ENCODE measurements at places on chromosomes 2 and 18.

- DNase-seq, result no peak
Observed at GRCh38 chr18:54004828-54005227, 219.6 kb downstream of the MBD2 start.

- peak; percentile 24 for DNase-seq
Observed at GRCh38 chr2:191811807-191812602, 34.9 kb downstream of the CAVIN2 start.

DNA sequence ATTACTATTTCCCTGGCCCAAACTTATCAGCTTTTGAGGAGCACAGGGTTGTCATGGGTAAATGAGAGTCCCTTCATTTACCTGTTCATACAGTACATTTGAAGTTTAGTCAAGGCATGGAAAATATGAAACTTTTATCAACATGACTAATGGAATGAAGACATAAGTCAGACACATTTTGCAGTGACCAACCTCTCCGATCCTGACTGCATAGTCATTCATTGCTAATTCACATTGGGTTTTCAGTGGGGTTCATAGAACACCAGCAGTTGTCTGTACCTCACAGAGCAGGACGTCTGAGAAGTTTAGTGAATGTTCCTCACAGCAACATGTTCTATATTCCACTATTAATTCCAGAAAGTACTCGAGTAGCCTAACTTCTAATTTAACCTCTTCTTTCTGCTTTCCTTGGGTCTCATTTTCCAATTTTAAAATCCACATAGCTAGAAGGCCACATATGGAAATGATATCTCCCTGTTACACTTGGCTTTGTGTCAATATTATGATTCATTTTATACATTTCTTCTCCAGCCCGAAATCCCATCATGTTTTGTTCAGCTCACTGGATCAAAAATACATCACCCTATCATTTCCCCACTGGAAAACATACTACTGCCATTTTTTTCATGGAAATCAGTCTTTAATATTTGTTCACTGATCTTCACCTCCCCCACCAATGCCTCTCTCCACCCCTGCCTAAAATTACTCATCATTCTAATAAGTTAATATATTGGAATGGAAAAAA lies 65.9 kb downstream of the CDH20 start:
- DNase-seq, result no peak

DNA sequence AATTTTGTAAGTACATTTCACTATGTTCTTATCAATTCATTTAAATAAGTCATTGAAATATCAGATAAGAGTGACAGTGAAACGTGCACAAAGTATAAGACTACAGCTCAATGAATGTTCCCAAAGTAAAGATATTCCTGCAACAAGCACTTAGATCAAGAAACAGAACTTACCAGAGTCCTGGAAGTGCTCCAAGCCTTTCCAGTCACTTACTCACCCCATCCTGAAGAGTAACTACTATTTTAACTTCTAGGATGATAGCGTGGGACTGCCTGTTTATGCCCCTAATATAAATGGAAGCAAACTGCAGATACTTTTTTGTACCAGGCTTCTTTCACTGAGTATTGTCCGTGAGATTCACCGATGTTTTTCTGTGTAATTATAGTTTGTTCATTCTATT lies 768.9 kb downstream of the SLC4A3 start:
- no peak for DNase-seq

GRCh38 chr2:25252291-25253152 lies 84.1 kb upstream of the POMC start:
- peak; percentile 53 for DNase-seq

DNA sequence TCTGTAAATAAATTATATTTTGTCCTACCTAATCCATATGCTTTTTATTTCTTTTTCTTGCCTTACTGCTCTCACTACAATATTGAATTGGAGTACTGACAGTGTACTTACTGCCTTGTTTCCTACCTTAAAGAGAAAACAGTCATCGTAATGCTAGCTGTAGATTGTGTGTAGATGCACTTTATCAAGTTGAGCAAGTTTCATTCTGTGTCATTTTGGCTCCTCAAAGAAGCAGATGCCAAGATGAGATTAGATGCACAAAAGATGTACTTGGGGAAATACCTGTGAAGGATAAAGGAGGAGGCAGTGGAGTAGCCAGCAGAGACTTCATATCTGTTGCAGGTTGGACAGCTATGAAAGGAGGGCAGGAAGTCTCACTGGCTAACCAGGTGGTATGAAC lies 145.5 kb downstream of the FTCDNL1 start:
- DNase-seq, result no peak

DNA sequence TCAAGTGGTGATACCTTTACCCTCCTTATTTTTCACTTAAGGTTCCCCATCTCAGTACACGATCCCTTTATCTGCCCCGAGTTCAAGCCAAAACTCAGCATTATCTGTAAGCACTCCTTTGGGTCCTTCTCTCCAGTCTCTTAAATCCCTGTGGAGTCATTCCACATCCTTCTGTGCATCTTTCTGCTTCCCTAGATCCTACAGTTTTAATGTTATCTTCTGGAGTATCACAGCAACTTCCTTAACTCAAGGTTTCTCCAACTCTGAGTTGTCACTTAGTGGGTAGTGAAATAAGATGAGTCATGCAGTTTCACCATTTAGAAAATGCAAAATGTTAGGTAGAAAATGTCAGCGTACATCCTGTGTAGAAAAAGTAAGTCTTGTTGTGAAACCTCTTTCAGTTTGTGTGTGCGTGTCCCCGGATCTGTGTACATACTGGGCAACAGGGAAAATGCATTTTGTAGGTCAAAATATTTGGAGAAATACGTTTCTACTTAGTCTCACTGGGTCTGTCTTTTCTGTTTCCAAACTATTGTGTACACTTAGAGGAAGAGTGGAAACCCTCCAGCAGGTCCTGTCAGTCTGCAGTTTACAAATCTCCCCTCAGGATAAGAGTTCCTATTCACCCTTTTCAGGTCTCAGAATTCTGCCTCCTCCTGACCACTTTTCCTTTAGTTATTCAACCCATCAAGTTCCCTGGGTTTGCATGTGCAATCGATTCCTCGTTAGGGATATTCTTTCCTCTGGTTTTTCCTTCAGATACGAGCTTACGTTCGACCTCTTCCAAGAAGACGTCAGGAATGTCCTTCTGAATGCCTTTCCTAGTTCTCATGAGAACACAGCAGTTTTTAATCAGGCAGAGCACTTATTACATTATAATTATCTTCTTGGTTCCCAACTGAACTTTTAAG lies 154.8 kb downstream of the TGIF1 start:
- DNase-seq, result no peak

DNA sequence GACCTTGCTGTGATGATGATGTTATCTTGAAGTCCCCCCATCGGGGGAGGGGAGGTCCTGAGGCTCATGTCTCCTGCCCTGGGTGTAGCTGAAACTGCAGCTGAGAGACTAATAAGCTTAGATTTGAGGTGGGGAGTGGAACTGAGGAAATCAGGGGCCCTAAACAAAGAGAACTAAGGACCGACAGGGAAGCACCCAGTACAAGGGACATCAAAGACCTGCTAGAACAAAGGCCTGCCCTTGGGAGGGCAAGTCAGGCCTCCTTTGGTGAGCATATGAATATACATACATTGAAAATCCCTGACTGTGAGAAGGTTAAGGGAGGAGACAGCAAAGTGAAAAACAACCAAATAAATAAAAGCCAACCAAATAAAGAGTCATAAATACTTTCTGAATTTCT lies 1132.5 kb upstream of the CELF4 start:
- DNase-seq, result no peak

- no peak for DNase-seq
Observed at GRCh38 chr2:134713176-134713575, 5.6 kb downstream of the TMEM163 start.

- peak; percentile 16 for DNase-seq
Observed at GRCh38 chr2:99636144-99637034, 146.6 kb upstream of the REV1 start.

GRCh38 chr18:48961547-48961946 lies 10.8 kb upstream of the SMAD7 start:
- DNase-seq, result no peak

DNA sequence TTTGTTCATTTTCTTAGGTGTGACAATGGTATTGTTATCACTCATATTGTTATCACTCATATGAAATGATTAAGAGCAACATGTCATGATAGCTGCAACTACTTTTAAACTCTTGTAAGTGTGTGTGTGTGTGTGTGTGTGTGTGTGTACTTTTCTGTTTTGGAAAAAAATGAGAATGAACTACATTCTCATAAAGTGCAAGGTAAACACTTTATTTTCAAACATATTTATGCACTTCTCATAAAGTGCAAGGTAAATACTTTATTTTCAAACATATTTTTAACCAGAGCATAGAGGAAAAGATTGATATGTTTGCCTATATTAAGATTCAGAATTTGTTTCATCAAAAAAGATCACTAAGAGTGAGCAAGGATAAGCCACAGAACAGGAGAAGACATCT lies 99.8 kb downstream of the TEX51 start:
- no peak for DNase-seq

GRCh38 chr18:21914739-21915319 lies 174.2 kb downstream of the MIB1 start:
- DNase-seq, result no peak

DNA sequence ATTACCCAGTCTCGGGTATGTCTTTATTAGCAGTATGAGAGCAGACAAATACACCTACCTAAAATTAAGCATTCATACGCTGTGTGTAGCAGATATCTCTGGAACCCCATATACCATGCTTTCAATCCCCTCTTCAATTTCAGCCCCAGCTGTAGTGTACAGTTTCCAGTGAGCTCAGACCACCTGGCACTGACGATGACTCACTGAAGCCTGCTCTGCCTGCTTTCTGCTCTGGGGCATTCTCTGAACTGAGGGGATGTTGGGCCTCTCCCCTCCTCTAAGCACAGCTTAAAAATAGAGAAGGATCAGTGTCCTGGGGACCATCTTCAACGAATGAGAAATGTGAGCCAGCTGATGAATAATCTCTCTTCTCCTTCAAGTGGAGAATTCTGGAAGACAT lies 8.7 kb upstream of the CCL20 start:
- DNase-seq, result no peak

GRCh38 chr18:45635893-45636509 lies 20.7 kb downstream of the SLC14A2 start:
- DNase-seq, result no peak

DNA sequence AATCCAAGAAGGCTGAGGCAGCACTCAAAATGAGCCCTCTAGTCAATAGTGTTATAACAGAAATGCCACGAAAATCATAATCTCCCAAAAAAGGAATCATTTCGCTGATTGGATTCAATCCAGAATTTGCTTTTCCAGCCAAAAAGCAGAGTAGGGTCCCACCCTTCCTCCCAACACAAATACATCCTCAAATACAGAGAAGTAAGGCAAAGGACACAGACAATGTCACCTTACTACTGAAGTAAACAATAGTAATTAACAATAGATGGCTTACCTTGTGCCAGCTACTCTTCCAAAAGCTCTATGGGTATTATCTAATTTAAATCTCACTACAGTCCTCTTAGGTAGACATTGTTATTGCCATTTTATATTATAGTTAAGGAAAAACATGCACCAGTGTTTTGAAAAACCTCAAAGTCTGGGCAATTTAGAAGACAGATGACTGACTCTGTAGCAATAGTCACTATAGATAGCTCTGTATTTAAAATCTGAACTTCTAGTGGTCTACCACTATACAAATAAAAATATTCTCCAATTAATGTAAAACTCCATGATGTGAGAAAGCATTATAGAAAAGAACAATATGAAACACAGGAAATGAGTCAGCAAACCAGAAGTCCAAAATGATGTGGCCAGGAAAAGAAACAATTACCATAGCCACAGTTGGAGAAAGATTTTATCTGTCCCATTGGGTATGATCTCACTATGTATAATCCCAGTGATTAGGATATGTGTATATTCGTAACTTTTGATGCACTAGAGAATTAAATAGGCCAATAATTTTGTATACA lies 305.0 kb upstream of the ERBB4 start:
- no peak for DNase-seq

DNA sequence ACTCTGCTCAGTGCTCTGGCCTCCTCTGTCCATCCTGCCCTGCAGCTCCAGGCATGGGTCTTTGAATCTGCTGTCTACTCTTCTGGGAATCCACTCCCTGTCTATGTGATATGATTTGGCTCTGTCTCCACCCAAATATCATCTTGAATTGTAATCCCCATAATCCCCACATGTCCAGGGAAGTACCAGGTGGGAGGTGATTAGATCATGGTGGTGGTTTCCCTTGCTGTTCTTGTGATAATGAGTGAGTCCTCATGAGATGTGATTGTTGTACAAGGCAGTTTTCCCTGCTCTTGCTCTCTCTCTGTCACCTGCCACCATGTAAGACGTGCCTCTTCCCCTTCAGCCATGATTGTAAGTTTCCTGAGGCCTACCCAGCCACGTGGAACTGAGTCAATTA lies 881.8 kb upstream of the ID2 start:
- DNase-seq, result no peak

GRCh38 chr2:70895998-70896764 lies 39.5 kb upstream of the ATP6V1B1 start:
- no peak for DNase-seq

DNA sequence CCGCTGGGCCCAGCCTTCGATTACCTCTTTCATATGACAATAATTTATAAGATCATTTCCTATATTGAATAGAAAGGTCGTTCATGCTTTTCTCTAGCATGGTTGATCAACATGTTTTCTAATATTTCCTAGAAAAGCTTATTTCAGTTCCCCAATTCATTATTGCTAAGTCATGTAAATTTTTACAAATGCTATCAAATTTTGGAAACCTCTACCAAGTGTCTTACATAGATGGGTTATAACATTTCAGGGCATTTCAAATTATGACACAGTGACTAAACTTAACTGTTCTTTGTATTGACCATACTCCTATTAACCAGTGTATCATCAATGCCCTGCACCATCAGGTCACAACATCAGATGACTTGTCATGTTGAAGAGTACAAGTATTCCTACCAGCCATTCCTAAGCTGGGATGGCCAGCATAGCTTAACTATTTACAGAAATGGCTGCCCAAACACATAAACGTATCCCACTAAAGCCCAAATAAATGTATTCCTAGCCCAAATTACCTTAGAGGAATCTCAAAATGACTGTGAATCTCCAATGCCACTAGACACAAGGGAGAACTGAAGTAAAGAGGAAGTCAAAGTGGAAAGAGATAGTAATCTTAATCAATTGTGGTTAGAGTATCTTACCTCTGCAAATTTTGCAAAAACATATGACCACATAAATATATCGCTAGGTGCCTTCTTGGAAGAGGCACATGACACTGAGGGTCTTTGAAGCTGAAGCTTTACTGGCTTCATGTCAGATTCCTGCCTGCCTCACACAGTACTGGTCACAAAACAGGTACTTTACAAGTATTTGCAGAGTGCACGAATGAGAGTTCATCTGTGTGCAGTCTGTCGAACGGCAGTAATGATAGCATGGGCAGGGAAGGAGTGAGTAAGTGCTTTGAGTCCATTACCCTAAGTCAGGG lies 87.3 kb upstream of the TLK1 start:
- no peak for DNase-seq

GRCh38 chr2:22290302-22290701 lies 1094.7 kb upstream of the KLHL29 start:
- no peak for DNase-seq

DNA sequence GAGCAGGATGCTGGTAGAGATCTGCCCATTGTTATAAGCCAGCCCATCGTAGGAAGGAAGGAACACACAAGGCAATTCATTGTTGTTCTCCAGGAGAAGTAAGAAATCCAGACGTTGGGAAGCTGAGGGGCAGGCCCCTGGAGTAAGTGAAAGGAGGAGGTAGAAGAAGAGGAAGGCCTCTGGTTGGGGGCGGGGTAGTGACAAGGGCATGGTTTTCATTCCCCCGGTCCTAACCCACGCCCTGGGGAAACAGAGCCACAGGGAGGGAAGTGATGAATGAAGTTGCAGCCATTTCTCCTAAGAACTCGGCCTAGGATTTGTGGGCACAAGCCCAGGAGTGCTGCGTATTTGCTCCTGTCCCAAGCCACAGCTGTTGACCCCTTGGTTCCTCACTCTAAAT lies 18.0 kb downstream of the LBH start:
- no peak for DNase-seq
